ENCODE measurements at places on chromosomes 5 and 9.

- DNase-seq: no peak
These were observed 16.0 kb downstream of the ABLIM3 start for GRCh38 chr5:149157330-149157729.

DNA sequence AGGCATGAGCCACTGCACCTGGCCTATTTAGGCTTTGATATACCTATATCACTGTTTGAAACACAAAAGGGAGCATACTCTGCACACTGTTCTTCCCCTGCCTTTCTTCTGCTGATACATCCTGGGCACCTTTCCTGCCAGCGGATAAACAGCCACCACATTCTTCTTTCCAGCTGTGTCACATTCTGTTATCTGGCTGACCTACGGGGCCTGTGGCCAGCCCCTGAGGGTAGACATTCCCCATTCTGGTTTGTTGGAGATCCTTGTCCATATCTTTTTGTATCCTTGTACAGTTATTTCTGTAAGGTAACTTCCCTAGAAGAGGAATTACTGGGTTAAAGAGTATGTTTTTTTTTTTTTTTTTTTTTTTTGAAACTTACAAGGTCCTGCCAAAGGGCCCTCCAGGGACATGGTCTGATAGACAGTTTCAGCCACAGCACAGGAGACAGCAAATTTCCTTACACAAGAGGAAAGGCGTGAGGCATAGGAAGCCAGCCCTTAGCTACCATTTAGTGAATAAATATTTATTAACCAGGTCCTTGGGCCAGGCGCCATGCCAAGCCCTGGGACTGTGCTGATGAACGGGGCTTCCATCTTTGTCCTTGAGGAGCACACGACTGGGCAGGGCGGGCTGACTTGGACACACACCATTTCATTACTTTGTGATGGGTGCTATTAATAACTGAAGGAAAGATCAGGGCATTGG is 57.8 kb downstream of the ERGIC1 start:
- no peak for DNase-seq

DNA sequence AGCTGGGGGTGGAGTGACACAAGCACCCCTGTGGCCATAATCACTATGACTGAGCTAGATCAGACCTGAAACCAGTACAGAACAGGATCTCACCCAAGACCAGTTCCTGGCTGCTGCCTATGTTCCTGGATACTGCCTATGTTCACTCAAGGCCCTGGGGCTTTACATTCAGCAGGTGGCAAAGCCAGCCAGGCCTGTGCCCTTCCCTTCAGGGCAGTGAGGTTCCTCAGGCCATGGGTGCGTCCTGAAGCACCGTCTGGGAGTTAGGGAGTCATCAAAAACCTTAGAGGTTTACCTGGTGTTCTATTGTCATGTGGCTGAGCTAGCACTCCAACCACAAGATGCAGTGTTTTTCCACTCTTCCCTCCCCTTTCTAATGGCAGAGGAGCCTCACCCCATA is 419.8 kb downstream of the TMEM232 start:
- no peak for DNase-seq

- no peak for DNase-seq
These were observed 198.3 kb downstream of the PLK2 start for GRCh38 chr5:58261605-58262004.

DNA sequence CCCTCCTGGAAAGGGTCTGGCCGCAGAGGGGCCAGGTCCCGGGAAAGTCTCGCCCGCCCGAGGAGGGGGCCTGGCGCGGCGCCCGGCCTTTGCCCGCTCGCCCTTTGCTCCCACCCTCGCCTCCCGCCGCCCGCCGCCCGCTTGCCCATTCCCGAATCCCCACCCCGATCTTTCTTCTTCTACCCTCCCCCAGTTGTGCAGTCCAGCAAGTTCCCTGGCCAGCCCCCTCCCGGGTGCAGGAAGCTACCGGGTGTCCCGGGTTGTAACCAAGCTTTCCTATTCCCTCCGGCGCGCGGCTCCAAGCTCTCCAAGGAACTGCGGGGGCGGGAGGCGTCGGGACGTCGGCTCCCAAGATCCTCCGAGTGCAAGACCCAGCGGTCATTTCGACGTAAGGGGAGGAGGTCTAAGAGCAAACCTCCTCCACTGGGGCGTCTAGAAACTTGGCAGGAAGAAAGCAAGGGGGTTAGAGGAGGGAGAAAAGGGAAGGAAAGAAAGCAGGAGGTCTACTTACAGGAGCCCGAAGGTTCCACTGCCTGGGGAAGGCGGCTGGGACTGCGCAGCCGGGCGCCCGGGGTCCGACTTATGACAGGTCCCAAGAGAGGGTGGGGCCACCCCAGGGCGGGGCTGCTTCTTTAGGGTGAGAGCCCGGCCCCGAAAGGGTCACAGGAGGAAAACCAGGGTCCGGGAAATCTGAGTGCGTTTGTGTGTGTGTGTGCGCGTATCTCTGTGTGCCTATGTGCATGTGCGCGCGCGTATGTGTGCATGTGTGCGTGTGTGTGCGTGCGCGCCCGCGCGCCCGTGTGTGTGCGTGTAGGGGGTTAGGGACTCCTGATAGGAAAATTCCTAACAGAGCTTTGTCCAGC is at the start of gene PTGR1:
PTGR1 (minus strand) TSS at position 556 of the 863 bp plus-strand sequence. CDS start 2,225 bp downstream, outside the sequence.
- DNase-seq: peak; percentile 66

DNA sequence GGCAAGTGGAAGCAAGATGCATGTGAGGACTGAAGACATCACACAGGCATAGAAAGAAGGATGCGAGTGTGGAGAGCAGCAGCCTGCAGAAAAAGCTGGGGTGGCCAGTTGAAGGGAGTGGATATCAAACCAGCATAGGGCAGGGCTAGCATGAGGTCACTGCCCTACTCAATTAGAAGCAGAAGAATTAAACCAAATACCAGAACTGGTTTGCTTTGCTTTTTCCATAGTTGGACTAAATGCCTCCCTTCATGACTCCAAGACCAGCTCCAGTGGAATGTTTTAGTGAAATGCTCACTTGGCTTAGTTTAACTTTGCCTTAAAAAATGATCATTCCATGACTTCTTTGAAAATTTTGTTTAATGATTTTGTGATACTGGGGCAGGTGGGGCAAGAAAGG is 45.8 kb downstream of the TMEM167A start:
- no peak for DNase-seq

GRCh38 chr5:84535281-84535680 is 150.6 kb upstream of the EDIL3 start:
- no peak for DNase-seq

DNA sequence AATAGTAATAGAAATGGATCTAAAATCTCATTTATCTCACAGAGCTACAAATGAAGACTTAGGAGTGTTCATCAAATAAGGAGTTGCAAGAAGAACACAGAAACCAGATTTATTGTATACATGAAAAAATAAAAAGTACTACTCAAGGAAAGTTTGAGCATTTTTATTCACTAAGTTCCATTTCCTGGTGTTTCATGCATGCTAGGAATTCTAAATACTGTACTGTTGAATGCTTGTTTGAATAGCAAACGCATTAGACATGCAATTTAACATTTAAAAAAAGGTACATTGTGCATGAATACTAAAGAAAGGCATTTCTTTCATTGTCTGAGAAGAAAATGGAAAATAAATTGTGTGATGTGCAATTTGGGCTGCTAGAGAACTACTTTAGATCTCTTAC is 52.1 kb downstream of the C6 start:
- no peak for DNase-seq

- no peak for DNase-seq
These were observed 84.1 kb downstream of the PTPDC1 start for GRCh38 chr9:94168203-94169000.

DNA sequence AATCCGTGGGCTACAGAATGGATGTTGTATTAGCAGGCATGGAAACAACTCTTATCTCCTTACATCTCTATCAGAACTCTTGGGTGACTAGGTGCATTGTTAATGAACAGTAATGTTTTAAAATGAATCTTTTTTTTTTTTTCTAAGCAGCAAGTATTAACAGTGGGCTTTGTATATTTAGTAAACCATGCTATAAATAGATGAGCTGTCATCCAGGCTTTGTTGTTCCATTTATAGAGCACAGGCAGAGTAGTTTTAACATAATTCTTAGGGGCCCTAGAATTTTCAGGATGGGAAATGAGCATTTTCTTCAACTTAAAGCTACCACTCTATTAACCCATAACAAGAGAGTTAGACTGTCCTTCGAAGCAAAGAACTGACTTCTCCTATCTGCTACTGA is 233.7 kb upstream of the ADAMTSL1 start:
- no peak for DNase-seq

DNA sequence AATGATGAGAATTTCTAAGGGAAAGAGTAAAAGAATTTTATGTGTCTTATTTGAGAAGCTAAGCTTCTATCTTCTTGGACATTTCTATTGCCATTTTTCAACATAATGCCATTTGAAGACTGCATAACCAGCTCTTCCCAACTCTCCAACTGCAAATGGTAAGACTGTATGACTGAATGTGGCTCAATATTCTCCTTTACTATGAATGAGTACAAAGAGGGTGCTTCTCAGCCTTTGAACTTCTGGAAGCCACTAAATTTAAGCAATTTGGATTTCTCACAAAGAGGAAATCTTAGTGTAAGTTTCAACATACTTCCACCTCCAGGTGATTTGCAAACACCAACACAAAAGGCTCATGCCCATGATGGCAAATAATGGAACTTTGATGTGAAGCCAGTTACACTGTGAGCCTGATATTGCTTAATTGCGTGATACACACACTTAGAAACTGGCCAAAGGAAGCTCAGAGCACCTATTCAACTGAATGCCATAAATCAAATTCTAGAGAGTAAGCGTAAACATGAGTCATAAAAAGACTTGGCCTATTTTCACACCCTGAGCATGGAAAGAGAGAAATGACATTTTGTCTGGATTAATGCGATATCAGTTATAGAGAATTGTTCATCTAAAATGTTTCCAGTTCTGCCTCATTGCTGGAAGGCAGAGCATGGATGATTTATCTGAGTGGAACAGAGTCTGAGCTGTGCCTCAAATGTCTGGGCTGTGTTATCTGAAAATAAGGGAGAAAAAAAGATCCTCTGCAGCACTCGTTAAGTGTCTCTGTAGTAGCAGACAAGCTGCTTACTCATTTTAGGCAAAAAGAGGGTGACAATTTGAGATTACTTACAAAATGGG is 145.3 kb downstream of the PLK2 start:
- DNase-seq: no peak

GRCh38 chr9:26439061-26439624 is 453.5 kb downstream of the CAAP1 start:
- DNase-seq: no peak

DNA sequence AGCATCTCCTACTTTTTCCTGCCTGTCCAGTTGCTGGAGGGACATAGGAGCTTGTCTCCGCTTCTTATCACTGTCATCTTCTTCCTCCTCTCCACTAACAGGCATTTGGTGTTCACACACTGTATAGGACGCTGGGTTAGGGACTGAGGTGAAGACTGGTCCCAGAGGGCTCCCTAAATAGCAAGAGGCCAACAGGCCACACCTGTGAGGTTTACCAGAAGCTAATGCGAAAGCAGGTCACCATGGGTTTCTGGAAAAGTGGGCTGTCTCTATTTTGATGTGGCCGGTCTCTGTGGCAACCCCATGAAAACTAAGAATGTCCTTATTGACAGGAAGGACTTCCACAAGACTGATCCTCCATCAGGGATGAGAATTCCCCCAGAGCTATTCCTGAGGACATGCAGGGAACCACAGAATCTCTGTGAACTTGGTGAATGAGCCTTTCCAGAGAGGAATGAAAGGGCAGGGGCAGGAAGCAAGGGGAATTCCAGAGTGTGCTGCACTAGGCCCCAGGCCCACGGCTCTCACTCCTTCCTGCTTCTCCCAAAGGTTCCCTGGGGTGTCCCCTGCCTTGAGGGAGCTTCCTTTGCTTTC is 61.7 kb downstream of the DAP start:
- DNase-seq: no peak

DNA sequence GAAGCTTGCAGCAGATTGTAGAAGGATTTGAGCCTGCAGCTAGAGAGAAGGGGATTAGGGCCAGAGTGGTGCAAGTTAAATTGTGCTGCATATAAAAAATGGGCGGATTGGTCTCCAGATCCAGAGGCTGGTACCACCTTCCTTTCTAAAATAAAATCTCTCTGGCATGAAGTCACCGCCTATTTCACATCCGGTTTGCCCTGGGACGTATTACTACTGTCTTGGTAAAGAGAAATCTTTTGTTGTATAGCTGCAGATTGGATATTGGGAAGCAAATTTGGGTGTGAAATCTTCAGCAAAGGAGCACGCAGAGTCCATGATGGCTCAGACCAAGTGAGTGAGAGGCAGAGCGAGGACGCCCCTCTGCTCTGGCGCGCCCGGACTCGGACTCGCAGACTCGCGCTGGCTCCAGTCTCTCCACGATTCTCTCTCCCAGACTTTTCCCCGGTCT is at the start of gene GABRA1:
GABRA1 (plus strand) TSS at position 180 of the 451 bp plus-strand sequence. CDS start 2,691 bp downstream, outside the sequence.
- DNase-seq: no peak

- DNase-seq: no peak
These were observed 45.9 kb upstream of the GABRP start for GRCh38 chr5:170737591-170737990.

DNA sequence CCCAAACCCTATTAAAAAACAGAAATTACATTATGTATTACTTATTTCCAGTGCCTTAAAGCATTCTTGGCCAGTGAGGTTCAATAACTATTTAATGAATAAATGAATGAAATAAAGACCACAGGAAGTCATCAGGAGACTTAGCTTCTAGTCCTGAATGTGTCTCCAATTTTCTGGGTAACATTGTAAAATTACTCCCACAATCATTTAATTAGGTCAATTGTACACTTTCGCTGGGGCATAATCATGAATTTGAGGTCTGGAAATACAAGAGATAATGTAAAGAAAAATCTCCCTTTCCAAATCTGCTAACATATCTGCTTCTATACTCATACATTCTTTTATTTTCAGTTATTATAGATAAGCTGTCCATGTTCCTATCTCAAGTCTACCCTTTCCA is 199.2 kb downstream of the TLR4 start:
- DNase-seq: no peak

GRCh38 chr9:116713271-116713670 is 26.2 kb downstream of the TRIM32 start:
- DNase-seq: no peak

DNA sequence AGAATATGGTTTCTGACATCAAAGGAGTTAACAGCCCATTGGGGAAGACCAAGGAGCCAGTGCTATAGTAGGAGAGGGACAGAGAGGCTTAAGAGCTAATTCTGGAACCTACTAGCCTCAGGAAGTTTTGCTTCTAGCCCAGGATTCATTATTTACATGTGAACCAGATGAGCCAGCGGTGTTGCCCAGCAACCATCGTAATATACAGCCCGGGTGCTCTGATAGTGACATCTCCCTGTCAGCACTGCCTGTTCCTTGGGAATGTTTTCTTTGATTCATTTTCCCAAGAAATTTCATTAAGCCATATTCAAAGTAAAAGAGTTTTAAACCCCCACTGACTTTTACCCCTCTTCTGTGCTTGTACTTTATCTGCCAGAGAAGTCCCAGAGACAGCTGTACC is 217.4 kb upstream of the ADAMTSL1 start:
- no peak for DNase-seq

- DNase-seq: no peak
These were observed 11.3 kb downstream of the TNC start for GRCh38 chr9:115106642-115107041.

GRCh38 chr9:13805546-13805945 is 508.4 kb downstream of the NFIB start:
- DNase-seq: no peak

DNA sequence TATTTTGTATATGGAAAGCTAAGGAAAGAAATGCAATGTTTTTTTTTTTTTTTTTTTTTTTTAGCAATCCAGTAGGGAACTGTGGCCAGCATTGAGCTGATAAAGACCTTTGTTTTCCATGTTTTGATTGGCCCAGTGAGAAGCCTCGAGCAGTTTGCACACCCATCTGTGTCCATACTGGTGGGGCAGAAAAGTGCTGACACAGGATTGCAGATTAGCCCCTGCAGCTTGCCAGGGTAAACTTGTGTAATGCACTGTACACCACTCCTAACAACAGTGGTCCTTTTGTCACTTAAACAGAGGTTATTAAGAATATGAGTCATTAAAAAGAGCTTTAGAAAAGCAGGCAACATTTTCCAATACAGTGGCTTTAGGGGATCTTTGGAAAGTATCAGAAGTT is 132.8 kb upstream of the CDKN2B start:
- no peak for DNase-seq
